A549 treated with ZK216348 at 1 μM for 4 hours (cell line): ENCODE measurements at places on chromosomes 5 and 9. TPM values are rescaled to one million over a fixed set of nuclear protein-coding genes. Genes with fewer than 3 reads are reported as not detected.

The PCDHB7 gene
- 0.06 TPM in 1 of 5 replicates, not detected in the others for total RNA-seq

The ITGA1 gene
- total RNA-seq, result 0.55 to 2.1 TPM (median 1.5 TPM) in 5 replicates

The CCNJL gene
- 10.5 to 14.3 TPM (median 13.6 TPM) in 5 replicates for total RNA-seq

The FAM221B gene
- not detected in 5 replicates for total RNA-seq

The SH3GL2 gene
- total RNA-seq, result 0.05 to 0.21 TPM (median 0.13 TPM) in 3 of 5 replicates, not detected in the others

The GLDC gene
- 13.6 to 14.5 TPM (median 14.1 TPM) in 5 replicates for total RNA-seq

The PCDHB8 gene
- total RNA-seq, result 0.20 to 0.40 TPM (median 0.37 TPM) in 4 of 5 replicates, not detected in the other

The CCL28 gene
- total RNA-seq, result 0.06 to 0.22 TPM (median 0.14 TPM) in 4 of 5 replicates, not detected in the other

The HEMGN gene
- total RNA-seq, result not detected in 5 replicates

The PDE8B gene
- 1.1 to 3.0 TPM (median 1.9 TPM) in 5 replicates for total RNA-seq

The MARCOL gene
- not detected in 5 replicates for total RNA-seq

The FAXDC2 gene
- total RNA-seq, result 0.05 to 0.27 TPM (median 0.09 TPM) in 4 of 5 replicates, not detected in the other

The IARS1 gene
- 93.6 to 116 TPM (median 103 TPM) in 5 replicates for total RNA-seq

The SPRY4 gene
- 5.3 to 9.4 TPM (median 7.1 TPM) in 5 replicates for total RNA-seq

The C1QTNF3 gene
- 0.09 to 0.33 TPM (median 0.13 TPM) in 4 of 5 replicates, not detected in the other for total RNA-seq

The SUSD1 gene
- 12.1 to 14.3 TPM (median 13.7 TPM) in 5 replicates for total RNA-seq

The LCN1 gene
- total RNA-seq, result 0.53 TPM in 1 of 5 replicates, not detected in the others

The STKLD1 gene
- total RNA-seq, result 0.84 to 2.0 TPM (median 0.94 TPM) in 5 replicates

The PPP3R2 gene
- not detected in 5 replicates for total RNA-seq

The FOXD4 gene
- 0.34 to 0.94 TPM (median 0.49 TPM) in 5 replicates for total RNA-seq

The BTNL8 gene
- total RNA-seq, result not detected in 5 replicates

The GDA gene
- 0.90 to 1.5 TPM (median 1.3 TPM) in 5 replicates for total RNA-seq

The CTXN3 gene
- not detected in 5 replicates for total RNA-seq

The AGTPBP1 gene
- total RNA-seq, result 5.8 to 11.2 TPM (median 9.0 TPM) in 5 replicates

The IPPK gene
- 11.1 to 14.1 TPM (median 13.0 TPM) in 5 replicates for total RNA-seq

The HMMR gene
- total RNA-seq, result 16.3 to 31.5 TPM (median 26.2 TPM) in 5 replicates

The LCN10 gene
- not detected in 5 replicates for total RNA-seq

The HMGCR gene
- 22.0 to 28.3 TPM (median 25.4 TPM) in 5 replicates for total RNA-seq

The WDR38 gene
- 0.13 to 0.19 TPM (median 0.19 TPM) in 3 of 5 replicates, not detected in the others for total RNA-seq

The GDF9 gene
- 0.17 to 0.28 TPM (median 0.23 TPM) in 3 of 5 replicates, not detected in the others for total RNA-seq

The PCDHB11 gene
- total RNA-seq, result 0.05 to 0.20 TPM (median 0.08 TPM) in 4 of 5 replicates, not detected in the other
